ENCODE measurements at places on chromosomes 12 and 14.

DNA sequence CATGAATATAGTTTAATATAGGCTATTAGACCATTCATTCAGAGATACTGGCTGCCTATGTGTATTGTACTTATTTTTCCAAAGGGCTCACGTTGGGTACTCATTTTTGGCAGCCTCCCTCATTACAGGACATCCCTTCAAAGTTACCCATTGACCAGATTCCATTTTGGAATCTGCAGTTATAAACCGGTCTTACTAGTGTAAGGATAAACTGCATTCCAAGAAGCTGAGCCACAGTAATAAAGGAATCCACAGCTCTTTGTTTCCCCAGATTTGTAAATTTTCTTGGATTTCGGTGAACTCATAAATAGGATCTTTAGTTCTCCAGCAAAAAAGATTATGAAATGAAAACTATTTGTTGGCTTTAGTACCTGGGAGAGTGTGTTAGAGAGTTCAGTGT is 18.9 kb upstream of the CFL2 start:
- no peak for DNase-seq

DNA sequence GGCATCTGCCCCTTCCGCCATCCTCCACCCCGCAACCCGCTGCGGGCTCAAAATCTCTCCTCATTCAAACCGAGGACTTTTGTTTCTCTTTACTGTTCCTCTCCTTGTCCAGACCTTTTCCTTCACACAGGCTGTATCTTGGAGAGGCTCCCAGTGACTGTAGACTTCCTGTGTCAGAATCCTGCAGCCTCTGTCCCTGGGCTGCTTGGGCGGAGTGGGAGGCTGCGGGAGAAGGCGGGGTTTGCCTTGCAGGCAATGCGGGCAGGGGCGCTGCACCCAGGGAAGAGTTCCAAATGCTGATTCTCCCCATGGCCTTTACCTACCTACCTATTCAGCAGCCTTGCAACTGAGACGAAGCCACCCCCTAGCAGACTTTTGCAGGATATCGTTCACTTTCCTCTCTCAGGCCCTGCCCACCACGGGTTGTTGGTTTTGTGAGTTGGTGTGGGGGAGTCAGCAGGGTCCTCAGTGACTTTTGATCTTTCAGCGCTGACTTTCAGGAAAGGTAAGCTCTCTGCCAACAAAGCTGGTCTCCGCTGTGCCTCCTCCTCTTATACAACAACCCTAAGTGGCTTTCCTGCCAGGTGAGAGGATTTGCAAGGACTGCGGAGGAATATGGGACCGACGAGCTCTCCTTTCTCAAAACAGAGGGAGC is 79.0 kb upstream of the KCNA1 start:
- no peak for DNase-seq

GRCh38 chr14:54471641-54472040 is 17.1 kb downstream of the GMFB start:
- DNase-seq, result no peak

DNA sequence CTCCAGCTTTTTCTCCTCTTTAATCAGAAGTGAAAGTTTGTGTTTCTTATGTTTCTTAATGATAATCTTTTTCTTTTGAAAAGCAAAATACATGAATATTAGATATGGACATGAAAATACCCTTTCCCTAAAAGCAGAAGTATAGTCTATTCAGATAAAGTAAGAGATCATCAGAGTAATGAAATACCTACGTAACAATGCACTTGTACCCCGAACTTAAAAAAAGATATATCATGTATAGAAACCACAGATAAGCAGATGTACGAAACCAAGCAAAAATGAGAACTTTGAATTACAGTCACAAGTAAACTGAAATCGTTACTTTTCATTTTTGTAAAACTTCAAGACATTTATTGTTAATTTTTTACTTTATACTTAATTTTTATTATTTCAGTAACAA is 1.5 kb upstream of the GPR65 start:
- no peak for DNase-seq

- no peak for DNase-seq
Measured at GRCh38 chr12:121905746-121906145, 12.6 kb upstream of the CFAP251 start.

DNA sequence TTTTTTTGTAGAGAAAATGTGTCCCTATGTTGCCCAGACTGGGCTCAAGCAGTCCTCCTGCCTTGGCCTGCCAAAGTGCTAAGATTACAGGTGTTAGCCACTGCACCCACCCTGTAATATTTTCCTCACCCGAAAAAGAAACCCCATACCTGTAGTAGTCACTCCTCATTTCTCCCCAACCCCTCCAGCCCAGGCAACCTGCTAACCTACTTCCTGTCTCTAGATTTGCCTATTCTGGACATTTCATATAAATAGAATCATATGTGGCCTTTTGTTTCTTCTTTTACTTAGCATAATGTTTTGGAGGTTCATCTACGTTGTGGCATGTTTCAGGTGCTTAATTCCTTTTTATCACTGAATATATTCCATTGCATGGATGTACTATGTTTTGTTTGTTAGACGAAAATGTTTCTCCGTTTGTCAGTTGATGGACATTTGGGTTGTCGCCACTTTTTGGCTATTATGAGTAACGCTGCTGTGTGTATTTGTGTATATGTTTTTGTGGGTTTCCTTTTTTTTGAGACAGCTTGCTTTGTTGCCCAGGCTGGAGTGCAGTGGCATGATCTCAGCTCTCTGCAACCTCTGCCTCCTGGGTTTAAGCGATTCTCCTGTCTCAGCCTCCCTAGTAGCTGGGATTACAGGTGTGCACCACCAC is 6.2 kb downstream of the ANKRD13A start:
- no peak for DNase-seq

GRCh38 chr14:71524320-71524982 is 407.8 kb upstream of the RGS6 start:
- DNase-seq, result no peak

GRCh38 chr12:79415746-79416435 is 274.9 kb downstream of the PAWR start:
- DNase-seq, result no peak

- DNase-seq, result no peak
Measured at GRCh38 chr12:68200854-68201253, 24.8 kb downstream of the IL26 start.

- DNase-seq, result no peak
Measured at GRCh38 chr14:88521818-88522217, 33.0 kb downstream of the PTPN21 start.

GRCh38 chr12:55929306-55929791 is 1.6 kb upstream of the DGKA start:
- no peak for DNase-seq

- DNase-seq, result no peak
Measured at GRCh38 chr14:105021656-105022275, 883 bp upstream of the CDCA4 start.

GRCh38 chr12:57090490-57090889 is 1.6 kb downstream of the NAB2 start:
- no peak for DNase-seq

- DNase-seq, result no peak
Measured at GRCh38 chr12:58415716-58416115, 474.3 kb downstream of the ATP23 start.

DNA sequence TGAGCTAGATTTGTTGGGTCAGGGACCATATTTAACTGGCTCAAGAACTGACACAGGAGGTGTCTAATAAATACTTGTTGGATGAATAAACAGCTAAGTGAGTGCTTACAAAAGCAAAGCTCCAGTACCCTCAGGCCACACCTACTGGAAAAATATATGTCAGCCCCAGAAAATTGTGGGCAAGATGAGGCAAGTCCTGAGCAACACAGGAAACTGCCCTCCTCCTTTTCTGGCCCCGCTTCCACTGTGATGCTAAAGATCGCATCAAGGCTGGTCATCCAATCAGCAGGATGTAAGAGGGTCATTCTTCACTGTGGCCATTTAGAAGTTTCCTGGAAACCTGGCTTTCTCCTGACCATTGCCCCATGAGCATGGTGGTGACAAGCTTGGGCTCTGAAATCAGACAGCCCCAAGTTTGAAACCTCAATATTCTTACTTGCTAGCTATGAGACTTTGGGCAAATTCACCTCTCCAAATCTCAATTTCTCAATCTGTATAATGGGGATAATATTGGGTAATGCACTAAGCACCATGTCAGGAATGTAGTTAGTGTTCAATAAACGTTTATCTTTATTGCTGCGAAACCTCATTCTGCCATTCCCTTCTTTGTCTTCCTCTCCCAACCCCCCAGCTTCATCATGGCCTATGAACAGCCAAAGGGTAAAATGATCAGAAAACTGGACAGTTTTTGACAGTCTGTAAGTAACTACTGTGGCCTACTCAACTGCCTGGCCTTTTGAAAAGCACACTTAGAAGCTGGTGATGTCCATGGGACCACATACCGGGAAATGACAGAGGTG is 139.3 kb upstream of the PZP start:
- DNase-seq, result no peak

DNA sequence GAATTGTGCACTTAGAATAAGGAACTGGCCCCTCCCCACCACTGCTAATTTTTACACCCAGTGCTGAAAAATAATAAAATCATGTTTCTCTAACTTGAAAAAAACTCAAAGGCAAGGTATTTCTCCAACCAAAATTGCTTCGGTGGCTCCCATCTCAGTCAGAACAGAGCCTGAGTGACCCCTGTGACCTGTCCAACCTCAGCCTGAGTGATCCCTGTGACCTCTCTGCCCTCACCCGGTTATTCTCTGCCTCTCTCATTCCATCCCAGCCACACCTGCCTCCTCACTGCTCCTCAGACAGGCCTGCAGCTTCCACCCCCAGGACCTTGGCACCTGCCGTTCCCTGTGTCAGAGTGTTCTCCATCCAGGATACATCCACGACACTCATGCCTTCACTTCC is 5.1 kb downstream of the SLC6A12 start:
- no peak for DNase-seq

- no peak for DNase-seq
Measured at GRCh38 chr14:102180248-102180998, 40.7 kb downstream of the WDR20 start.

DNA sequence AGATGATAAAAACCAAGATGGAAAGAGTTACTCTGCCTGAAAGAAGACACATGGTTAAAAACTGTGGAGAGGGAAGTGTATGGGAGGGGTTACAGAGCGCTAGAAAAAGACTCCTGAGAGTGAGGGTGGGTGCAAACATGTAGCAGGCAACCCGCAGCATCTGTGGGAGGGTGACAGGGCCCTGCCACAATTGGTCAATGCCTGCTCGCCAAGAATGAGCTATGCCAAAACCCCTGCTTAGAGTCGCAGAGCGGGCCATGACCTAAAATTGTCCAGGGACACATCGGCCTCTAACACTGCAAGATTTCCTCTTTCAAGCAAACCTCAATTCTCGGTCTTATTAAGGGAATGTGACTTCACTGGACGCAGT is 700 bp downstream of the PRKAG1 start:
- no peak for DNase-seq

- DNase-seq, result no peak
Measured at GRCh38 chr14:105475269-105476096, 862 bp downstream of the CRIP2 start.

DNA sequence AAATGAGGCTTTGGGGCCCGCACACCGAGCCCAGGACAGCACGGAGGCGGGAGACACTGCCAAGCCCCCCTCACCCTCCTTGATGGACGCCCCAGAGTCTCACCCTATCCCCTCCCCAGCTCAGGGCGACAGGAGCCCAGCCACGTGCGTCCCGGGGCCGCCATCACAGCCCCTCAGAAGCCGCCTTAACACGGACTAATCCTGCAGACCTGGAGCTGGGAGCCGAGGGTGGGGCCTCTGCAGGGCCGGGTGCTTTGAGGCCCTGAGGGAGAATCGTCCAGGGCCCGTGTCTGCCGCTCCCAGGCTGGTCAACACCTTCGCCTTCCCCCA is 79.7 kb upstream of the FBRSL1 start:
- DNase-seq, result no peak

GRCh38 chr14:49961270-49962222 is 68.7 kb downstream of the ARF6 start:
- DNase-seq, result no peak

DNA sequence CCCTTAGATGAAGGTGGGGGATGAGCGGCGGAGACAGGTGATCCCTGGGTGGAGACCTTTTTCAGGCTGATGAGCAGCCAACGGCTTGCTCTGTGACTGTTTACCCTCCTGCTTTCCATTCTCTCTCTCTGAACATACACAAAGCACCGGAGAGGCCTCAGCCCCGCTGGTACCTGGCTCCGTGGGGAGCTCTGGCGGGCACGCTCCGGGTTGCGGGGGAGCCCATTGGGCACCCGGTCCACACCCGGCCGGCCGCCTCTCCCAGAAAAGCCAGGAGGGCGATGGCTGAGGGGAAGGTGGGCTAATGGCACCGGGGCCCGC is 545 bp downstream of the SMARCC2 start:
- no peak for DNase-seq

DNA sequence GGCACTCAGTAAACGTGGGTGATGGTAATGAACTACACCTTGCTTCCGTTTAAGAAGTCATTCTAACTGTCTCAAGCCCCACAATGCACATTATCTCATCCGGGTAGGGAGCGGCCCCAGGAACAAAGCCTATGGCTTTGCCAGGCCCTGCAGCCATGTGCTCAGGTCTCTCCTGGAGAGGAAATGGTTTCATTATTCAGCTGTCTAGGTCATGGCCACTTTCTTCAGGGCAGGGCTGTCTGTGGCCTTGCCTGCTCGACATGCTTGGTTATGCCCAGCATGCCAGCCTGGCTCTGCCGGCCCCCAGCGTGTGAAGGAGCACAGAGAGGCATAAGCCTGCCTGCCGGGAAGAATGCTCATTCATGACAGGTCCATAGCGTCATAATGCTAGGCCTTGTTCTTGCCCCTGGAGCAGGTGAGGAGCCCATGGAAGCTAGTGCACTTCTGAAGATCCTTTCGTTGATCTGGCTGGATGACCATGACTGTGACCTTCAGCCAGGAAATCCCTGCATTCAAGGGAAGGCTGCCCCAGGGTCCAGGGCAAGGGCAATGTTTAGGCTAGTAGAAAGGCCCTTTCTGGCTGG is 26.3 kb upstream of the FOS start:
- DNase-seq, result no peak

DNA sequence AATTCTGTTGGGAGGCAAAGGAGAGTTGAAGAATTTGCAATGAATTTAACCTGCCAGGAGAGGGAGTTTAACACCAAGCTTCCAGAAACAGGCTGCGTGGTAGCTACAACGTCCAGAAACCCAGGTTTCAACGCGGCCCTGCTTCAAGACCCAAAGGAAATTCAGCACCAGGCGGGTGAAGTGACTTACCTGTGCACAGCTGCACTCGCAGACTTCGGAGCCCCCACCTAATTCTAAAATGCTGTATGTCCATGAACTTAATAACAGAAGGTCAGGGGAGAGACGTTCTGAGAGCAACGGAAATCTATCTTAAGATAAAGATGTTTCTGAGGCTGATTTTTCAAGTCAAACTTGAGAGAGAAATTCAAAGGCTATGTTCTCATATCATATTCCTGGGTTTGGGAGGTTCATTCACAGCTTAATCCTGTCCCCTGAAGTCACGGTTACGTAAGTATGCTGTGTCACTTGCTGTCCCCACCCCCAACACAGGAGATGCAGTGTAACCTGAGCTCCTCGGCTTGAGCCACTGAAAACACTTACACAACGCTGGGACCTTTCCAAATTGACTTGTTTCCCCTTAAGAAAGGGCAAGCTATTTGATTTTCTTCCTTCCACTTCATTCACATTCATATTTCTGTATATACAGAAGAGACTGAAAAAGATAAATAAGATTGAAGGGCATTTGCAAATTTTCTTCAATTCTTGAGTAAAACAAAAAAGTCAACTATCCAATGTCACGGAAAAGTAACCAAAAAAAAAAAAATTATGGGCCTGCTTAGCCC is 22.7 kb downstream of the CLIP1 start:
- DNase-seq, result peak; percentile 84

GRCh38 chr12:108337235-108338223 is 1.6 kb downstream of the CMKLR1 start:
- DNase-seq, result no peak

GRCh38 chr14:86639146-86639545 is 1109.2 kb downstream of the FLRT2 start:
- no peak for DNase-seq
